ENCODE measurements at places on chromosomes 2 and 18.

- DNase-seq: no peak
Observed at GRCh38 chr2:176115883-176116813, at the start of gene HOXD10. Gene HOXD10 (plus strand): TSS chr2:176116778. CDS start chr2:176116834, 56 bp downstream.

DNA sequence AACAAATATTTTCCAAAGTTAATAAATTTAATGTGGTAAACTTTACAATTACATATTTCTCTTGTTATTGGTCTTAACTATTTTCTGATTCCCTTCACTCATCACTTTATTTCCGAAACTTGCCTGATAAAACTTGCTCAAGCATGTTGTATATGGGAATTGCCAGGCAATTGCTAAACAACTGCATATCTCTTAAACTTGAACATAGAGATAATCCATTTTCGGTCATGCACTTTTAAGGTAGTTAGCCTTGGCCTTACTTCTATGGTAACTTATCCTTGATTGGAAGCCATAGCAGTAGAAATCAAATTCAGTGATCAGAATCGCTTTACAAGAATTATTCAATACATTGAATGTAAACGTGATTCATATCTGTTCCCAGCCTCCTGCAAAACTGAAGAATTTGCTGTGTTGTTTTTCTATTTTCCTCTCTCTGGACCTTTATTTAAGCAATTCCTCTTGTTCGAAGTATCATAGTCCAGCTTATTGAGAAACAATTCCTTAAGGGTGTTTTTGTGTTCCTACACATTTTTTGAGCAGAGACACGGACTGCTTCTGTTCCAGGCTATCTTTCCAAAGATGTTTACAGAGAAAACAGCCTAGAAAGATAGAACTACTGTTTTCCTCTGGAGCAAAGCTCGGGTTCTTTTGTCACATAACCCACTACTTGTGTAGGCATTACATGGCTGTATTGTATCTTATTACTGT lies 674.3 kb downstream of the IRS1 start:
- no peak for DNase-seq

DNA sequence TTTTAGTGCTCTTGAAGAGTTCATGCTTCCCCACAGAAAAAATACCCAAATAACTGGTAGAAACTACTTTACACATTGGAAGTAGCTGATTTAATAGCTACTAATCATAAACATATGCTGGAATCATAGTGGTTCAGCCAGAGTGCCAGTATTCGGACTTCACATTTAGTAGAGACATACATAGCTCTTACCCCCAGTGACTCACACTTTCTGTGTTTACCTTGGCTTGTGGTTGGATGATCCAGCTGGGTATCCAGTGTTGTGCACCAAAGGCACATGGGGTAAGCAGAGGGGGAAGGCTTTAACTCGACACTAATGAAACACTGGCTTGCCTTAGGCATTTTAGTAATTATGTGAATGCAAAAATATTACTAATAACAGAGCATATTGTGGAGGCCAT lies 18.1 kb downstream of the ARHGAP28 start:
- no peak for DNase-seq

DNA sequence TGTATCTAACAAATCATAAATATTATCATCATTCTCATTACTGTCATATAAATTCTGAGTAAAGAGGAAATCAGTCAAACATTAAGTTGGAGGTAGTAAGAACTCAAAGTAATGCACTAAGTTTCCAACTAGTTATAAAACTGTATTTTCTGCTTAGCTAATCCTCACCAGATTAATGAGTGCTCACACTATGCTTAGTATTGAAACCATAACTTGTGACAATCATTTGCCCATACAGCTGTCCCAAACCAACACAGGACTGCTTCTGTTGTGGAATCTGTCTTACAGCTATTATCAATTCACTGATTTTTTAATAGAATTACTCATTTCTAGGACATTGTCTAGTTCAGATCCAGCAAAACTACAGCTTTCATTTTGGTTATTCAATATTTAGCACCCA lies 41.5 kb upstream of the TANK start:
- no peak for DNase-seq

DNA sequence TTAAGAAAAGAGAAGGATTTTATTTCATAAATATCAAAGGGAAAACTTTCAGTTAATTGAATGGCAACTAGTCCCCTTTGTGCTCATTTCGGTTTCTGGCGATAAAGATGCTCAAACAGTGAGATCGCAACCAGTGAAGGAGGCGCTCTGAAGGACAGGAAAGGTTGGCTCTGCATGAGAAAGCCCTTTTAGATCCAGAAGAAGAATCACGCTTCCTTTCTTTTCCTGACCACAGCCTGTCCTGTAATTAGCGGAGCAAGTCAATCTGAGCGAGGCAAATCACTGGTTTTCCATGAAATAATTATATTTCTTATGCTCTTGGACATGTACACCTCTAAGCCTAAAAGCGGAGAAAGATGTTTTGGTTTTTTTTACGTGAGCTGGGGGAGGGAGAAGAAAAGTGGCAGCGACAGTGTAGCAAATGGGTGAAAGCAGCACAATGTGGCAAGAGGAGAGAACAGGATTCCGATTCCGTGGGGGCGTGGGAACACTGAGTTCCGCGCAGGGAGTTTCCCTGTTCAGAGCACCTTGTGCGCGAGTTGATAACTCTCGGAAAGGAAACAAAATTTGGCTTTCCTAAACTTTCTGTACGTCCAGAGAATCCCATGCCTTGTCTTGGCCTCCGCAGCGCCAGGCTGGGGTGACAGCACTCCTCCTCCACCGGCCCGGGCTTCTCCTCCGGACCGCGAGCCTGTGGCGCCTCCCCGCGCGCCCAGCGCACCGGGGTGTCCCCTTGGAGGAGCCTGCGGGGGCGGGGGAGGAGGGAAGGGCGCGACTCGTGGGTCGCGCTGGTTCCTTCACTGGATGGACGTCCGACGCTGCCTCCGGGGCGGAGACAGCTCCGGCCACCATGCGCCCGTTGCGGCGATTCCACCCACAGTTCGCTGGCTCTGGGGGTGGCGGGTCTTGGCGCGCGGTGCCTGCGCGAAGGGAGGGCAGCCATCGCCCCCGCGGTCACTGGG lies 620 bp upstream of the SLC9A2 start:
- no peak for DNase-seq

DNA sequence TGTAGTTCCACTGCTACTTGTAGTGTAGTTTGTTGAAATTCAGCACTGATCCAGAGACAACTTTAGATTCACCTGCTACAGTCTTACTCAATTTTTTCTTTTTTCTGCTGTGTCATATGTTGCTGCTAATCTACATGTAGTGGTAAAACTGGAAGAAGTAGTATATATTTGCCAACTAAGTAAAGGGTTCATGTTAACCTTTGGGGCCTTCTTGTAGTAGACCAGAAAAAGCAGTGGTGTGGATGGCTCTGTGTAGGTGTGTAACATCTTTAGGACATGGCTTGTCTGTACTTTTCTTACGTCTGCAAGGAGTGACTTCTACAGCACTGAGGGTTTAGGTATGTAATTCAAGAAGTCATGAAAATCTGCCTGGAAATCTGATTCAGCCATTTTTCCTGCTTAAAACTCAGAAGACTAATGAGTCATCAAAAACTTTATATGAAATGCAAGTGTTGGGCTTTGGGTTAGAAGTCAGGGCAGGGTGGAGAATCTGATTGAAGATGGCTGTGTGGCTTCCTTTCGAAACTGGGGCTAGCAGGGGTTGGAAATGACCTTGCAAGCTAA lies 8.4 kb downstream of the PTPRM start:
- DNase-seq: no peak

GRCh38 chr2:119252186-119253113 lies 28.8 kb downstream of the STEAP3 start:
- DNase-seq: no peak

DNA sequence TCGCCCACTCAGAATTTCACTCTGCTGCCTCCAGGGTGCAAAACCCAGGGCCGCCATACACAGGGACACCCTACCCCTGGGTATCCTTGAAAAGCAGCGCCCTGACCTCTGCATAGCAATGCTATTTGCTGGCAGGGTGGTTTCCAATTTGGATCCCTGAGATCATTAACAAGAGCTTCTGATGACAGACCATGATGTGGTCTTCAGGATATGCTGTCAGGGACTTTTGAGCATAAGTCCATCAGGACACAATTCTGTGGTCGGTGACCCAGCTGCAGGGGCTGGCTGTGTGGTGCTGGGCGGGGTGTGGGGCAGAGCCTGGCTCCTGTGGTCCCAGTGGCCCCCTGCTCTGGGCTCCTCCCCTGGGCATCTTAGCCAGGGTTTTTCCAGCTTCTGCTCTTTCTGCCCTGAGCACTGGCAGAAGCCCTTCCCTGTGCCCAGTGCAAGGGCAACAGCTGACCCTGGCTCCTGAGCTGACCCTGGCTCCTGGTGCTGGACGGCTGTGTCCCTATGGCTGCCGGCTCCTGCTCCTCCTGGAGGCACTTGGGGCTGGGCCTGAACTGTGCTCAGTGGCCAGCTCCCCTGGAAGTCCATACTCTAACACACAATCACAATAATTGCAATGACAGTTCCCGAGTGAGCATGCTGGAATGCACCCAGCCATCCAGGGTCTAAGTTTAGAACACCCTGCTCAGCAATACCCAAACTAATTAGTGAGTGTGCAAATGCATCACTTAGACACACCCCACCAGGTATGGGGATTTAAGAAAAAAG lies 271.5 kb downstream of the HDAC4 start:
- no peak for DNase-seq

- DNase-seq: no peak
Observed at GRCh38 chr2:15863089-15863488, 77.3 kb upstream of the MYCN start.
